ENCODE measurements at places on chromosomes 2 and 18. TPM values are rescaled to one million over a fixed set of nuclear protein-coding genes. Genes with fewer than 3 reads are reported as not detected.
A peak's percentile ranks its signal among the peaks of the same experiment; 100 is the strongest.

GRCh38 chr2:241410739-241411176, 54.7 kb downstream of the FARP2 start:
- no peak overlapping the region for H3K4me3 ChIP-seq
- no peak for DNase-seq
- H3K27ac ChIP-seq, result no peak overlapping the region
- no peaks in the 10 kb centered on the region for H3K4me1 ChIP-seq
- no peaks in the 10 kb centered on the region for H3K27me3 ChIP-seq

Gene SCN7A
- not detected for total RNA-seq

Gene MYO5B
- 26.7 TPM for total RNA-seq

DNA sequence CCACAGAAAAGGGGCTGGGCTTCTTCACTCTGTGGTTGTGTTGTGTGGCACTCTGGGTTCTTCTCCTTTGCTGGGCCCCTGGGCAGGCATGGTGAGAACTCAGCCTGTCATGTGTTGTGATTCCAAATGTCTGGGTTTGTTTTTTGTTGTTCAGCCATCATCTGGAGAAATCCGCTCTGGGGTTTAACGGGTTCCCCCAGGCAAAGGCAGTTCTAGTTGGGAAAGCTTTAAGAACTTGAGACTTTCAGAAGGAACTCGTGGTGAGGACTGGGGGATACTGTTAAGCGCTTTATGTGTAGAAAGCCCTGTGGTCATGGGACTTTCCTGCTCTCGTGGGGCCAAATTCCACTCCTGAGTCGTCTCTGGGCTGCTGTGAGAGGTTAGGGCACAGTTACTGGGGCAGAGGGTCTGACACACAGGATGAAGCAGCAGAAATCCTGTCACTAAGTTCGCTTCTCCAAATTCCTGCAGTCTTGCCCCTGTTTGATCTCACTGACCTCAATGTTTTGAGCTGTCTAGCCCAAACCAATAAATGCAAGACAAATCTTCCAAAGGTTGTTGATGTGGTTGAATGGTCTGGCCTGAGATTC, 87.7 kb downstream of the RAPGEF4 start:
- H3K4me3 ChIP-seq, result no peak overlapping the region
- no peak overlapping the region for H3K27ac ChIP-seq
- DNase-seq, result no peak
- H3K27me3 ChIP-seq, result no peaks in the 10 kb centered on the region
- H3K36me3 ChIP-seq, result no peaks in the 10 kb centered on the region

Gene LYG1
- total RNA-seq, result 1.2 TPM

Gene RAPGEF4
- total RNA-seq, result not detected

DNA sequence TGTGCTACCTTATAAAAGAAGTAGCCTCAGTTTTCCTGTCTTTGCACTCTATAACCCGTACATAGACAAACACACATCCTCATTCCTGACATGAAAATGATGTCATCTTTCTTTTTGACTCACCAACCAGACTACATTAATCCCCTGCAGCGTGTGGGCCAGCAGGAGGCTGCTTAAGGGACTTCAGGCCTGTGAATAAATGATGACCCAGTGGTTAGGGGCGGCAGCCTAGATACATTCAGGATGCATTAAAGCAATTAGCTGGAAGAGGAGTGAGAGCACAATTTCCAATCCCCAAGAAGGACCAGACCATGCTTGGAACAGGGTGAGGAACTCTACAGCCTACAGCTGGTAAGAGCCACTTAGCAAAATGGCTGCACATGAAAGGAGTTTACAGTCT, 57.3 kb upstream of the KLF7 start:
- H3K36me3 ChIP-seq, result no peaks in the 10 kb centered on the region
- H3K4me1 ChIP-seq, result peaks cover 10% of the 10 kb centered on the region
- peak; percentile 45 for DNase-seq
- no peaks in the 10 kb centered on the region for H3K27me3 ChIP-seq

DNA sequence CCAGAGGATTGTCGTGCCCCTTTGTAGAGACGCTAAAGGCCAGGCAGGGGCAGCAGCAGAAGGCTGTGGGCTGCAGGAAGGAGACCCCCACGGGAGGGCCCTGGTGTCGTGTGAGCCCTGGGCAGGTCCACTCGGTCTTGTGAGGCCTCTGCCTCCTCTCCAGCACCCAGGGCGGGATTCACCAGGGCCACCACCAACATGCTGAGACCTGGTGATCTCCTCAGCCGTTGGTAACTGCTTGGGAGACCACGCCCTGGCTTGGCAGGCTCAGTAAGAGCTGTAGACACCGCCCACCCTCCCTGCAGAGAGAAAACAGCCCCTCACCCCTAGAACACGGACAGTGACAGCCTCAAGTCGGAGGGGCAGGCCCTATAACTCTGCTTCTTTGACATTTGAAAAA, 21.1 kb downstream of the MBP start:
- peak overlapping the region; percentile 63 for H3K27ac ChIP-seq
- no peak overlapping the region for H3K4me3 ChIP-seq
- peak; percentile 30 for DNase-seq

DNA sequence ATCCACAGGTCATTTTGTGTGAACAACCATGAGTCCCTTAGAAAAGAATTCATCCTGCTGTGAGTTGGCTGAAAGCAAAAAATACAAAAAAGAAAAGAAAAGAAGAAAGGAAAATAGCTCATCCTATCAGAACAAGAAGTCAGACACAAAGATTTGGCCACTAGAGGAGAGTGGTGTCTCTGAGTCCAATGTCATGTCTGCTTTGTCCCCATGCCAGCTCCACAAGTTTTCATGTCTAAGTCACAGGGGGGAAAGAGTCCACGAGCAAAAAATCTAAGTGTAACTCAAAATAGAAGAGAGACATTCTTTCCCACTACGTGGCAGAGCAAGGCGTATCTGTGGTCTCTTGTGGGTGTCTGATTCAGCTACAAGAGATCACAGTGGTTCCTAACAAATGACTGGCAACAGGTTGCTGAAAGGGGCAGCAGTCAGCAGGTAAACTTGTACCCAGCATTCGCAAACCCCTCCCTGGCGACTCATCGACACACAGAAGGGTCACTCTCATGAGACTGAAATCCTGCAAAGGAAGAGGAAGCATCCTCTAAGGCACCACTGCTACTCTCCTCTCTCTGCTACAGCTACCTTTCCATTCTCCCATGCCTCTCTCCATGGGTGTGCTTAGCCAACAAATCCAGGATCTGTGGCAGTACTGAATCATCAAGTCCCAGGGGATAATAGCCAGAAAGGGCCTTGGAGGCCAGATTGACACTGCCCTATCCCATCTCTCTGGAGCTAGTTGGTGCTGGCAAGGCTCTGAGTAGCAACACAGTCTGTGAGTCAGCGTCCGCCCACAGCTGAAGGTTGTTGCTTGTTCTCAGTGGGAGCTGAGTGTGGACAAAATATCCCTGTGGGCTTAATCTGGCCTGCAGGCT, 123.0 kb upstream of the SLC39A10 start:
- no peaks in the 10 kb centered on the region for H3K27me3 ChIP-seq
- H3K27ac ChIP-seq, result peak overlapping the region; percentile 91
- H3K4me3 ChIP-seq, result no peak overlapping the region
- DNase-seq, result peak; percentile 91
- H3K36me3 ChIP-seq, result no peaks in the 10 kb centered on the region
- peaks cover 24% of the 10 kb centered on the region for H3K4me1 ChIP-seq

- no peaks in the 10 kb centered on the region for H3K27me3 ChIP-seq
- H3K4me1 ChIP-seq, result peaks cover 11% of the 10 kb centered on the region
- no peaks in the 10 kb centered on the region for H3K36me3 ChIP-seq
- H3K4me3 ChIP-seq, result no peak overlapping the region
Observed at GRCh38 chr2:125745514-125745913, 910.4 kb upstream of the GYPC start.

Gene MAPK4
- total RNA-seq, result not detected

Gene ANKRD23
- total RNA-seq, result 7.6 TPM

DNA sequence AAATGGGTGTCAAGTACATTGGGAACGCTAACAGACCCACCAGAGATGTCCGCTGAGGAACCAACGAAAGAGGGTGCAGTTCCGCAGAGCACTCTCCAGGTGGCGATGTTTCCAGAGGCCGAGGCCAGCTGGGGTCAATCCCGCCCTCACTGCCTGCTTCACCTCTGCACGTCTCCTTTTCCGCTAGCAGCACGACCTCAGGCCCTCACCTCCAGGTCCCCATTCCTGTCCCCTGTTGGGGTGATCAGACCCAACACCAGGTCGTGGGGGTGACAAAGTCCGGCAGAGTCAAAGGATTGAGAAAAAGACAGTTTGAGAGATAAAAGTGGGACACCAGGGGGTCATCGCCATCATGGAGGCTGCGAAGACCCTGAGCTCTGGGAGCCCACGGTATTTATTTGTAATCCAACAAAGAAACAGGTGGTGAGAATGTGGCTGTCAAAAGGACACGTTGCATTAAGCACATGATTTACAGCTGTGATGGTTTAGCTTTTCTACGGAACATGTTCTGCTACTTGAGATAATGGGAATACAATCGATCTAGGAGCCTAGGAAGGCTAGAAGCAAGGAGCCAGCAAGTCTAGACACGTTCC, 27.3 kb downstream of the ZAP70 start:
- no peak overlapping the region for H3K27ac ChIP-seq
- H3K36me3 ChIP-seq, result peaks cover 9% of the 10 kb centered on the region
- peaks cover 23% of the 10 kb centered on the region for H3K4me1 ChIP-seq
- DNase-seq, result peak; percentile 38
- no peaks in the 10 kb centered on the region for H3K27me3 ChIP-seq

Gene CUL3
- total RNA-seq, result 65.5 TPM

- H3K27ac ChIP-seq, result no peak overlapping the region
- no peak for DNase-seq
- H3K36me3 ChIP-seq, result no peaks in the 10 kb centered on the region
- no peak overlapping the region for H3K4me3 ChIP-seq
- H3K27me3 ChIP-seq, result no peaks in the 10 kb centered on the region
Observed at GRCh38 chr2:197189426-197190099, 121.0 kb downstream of the ANKRD44 start.

DNA sequence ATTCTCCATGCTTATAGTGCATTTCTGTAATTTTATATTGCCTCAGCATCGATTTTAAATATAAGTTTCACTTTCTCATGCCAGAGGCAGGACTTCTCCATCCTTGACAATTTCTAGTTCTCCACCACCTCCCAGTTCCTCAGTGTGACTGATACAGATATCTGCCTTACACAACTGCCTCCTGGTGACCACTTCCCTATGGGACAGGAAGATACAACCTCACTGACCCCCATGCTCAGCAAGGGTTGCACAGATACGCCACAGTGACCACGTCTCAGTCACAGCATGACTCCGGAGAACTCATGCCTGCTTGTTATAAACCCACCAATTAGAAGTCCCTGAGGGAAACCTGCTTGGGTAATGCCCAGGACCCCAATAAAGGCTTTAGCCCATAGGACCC, 284.0 kb upstream of the MC4R start:
- no peaks in the 10 kb centered on the region for H3K4me1 ChIP-seq
- no peaks in the 10 kb centered on the region for H3K36me3 ChIP-seq
- no peak overlapping the region for H3K27ac ChIP-seq
- no peak for DNase-seq
- H3K27me3 ChIP-seq, result peaks cover 84% of the 10 kb centered on the region

- no peak for DNase-seq
- no peak overlapping the region for H3K4me3 ChIP-seq
- H3K27me3 ChIP-seq, result no peaks in the 10 kb centered on the region
- no peaks in the 10 kb centered on the region for H3K4me1 ChIP-seq
Observed at GRCh38 chr2:196181484-196181883, 10.1 kb upstream of the STK17B start.

Gene GPR35
- 0.81 TPM for total RNA-seq

- H3K36me3 ChIP-seq, result no peaks in the 10 kb centered on the region
- peak overlapping the region; percentile 63 for H3K27ac ChIP-seq
- H3K4me1 ChIP-seq, result peaks cover 24% of the 10 kb centered on the region
- DNase-seq, result no peak
Observed at GRCh38 chr2:30139131-30139870, 7.5 kb upstream of the YPEL5 start.

DNA sequence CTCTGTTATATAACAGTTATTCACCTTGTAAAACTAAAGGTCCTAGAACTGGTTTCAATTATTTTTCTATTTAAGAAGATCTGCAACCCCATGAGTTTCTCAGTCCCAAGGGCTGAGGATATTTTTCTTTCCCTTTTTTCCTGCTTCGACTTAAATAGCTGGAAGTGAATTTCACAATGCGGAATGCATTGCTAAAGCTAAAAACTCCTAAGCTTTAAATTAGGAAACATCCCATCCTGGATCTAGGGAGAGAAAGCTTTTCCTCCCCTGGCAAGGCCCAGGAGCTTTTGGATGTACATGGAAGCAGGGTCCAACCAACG, 1.4 kb downstream of the RFX8 start:
- no peaks in the 10 kb centered on the region for H3K4me1 ChIP-seq
- DNase-seq, result peak; percentile 7
- no peaks in the 10 kb centered on the region for H3K27me3 ChIP-seq
- no peaks in the 10 kb centered on the region for H3K36me3 ChIP-seq
